Endodermal cell (in vitro differentiated cells): ENCODE measurements at places on chromosomes 12 and 14. TPM values are rescaled to one million over a fixed set of nuclear protein-coding genes. Genes with fewer than 3 reads are reported as not detected.
A peak's percentile ranks its signal among the peaks of the same experiment; 100 is the strongest.

DNA sequence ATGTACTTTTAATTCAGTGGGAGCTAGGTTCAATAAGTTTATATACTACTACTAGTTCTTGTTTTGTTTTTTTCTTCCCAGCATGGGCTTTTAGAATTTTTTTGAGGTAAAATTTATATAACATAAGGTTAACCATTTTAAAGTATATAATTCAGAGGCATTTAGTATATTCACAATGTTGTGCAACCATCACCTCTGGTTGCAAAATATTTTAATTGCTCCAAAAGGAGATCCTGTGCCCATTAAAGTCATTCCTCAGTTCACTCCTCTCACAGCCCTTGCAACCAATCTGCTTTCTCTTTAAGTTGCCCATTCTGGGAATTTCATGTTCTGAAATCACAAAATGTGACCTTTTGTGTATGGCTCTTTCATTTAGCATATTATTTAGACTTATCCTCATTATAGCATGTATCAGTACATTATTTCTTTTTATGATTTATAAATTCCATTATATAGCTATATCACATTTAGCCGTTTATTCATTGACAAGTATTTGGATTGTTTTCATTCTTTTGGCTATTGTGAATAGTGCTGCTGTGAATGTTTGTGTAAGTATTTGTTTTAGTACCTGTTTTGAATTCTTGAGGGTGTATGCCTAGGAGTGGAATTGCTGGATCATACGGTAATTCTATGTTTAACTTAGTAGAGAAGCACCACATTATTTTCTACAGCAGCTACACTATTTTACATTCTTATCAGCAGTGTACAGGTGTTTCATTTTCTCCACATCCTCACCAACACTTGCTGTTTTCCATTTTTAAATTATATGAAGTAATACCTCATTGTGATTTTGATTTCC is 59.1 kb downstream of the ARHGAP5 start:
- DNase-seq, result no peak

GRCh38 chr14:103725739-103726395 is 10.3 kb downstream of the ZFYVE21 start:
- DNase-seq, result no peak

Gene IGFBP6
- total RNA-seq, result 32.5 to 48.4 TPM (median 38.5 TPM) in 3 replicates

- peak; percentile 68 for DNase-seq
These were observed 10.3 kb upstream of the ERP27 start for GRCh38 chr12:14948672-14949071.

DNA sequence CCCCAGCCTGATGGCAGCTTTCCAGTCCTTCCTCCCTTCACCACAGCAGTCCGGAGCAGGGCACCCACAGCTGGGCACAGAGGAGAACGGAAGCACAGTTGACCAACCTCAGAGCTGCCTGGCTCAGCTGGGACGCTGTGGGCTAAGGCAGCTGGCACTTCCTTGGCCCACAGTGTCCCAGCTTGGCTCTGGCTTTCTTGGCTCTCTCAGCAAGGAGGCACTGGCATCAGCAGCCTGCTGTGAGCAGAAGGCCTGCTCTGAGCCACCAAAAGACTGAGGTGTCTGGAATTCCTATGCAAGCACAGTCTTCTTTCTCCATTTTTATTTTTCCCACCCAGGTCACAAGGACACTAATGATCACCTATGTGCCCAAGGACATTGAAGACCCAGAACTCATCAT is 32.6 kb downstream of the NGB start:
- no peak for DNase-seq

DNA sequence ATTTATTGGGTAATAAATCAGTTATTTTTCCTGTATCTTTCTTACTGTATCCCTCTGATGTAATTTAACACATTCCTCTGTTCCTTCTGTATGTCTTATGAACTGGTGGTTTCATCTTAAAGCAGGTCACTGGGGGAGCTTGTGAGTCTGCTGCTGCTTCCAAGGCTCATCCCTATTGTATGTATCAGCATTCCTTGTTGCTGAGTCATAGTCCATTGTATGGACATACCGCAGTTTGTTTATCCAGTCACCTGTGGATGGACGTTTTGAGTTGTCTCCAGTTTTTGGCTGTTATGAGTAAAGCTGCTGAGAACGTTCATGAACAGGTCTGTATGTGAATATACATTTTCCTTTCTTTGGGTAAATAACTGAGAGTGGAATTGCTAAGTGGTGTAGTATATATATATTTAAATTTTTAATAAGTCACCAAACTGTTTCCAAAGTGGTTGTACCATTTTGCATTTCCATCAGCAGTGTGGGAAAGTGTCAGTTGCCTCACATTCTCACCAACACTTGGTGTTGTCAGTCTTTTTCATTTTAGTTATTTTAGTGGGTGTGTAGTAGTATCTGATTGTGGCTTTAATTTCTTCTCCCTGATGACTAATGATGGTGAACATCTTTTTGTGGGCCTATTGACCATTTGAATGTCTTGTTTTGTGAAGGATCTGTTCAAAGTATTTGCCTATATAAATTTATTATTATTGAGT is 82.7 kb downstream of the BEGAIN start:
- DNase-seq, result no peak

DNA sequence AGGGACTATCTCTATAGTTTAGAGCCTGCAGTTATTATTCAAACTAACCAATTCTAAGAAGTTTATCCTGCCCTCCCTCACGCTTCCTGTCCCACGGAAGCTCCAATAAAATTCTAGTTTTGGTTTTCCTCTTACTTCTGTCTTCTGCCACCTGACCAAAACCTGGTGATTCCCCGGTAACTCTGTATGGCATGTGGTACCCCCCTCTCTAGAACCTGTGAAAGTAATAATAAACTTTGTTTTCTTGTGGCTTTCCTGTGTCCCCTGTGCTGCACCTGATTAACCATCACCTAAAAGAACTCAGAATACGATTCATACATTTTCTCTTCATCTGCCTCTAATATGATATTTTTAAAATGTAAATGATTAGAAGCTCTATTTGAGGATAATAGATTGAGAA is 379.8 kb downstream of the APAF1 start:
- no peak for DNase-seq

- no peak for DNase-seq
These were observed 2.9 kb upstream of the NYNRIN start for GRCh38 chr14:24395609-24396582.

- DNase-seq, result no peak
These were observed 108.3 kb upstream of the CPSF6 start for GRCh38 chr12:69131077-69131476.

DNA sequence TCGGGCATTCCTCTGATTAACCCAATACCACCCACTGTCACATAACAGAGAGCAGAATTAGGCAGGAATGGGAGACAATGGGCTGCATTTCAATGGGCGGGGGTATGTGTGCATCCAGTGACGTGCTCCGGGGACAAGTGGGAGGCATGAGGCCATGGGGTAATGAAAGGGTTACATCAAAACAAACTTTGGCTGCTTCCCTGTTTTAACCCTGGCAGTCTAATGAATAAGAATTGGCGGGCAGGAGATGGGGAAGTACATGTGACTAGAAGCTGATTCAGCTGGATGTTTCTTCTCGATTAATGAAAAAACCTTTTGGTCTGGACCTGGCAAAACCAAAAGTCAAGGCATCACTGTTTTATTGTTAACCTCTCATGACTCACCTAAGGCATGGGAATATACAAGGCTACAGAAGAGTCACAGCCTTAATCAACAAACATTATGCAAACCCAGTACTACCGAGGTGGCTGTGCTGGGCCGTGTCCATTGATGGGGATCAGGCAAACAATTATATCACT is 44.2 kb downstream of the SOCS2 start:
- DNase-seq, result peak; percentile 89

DNA sequence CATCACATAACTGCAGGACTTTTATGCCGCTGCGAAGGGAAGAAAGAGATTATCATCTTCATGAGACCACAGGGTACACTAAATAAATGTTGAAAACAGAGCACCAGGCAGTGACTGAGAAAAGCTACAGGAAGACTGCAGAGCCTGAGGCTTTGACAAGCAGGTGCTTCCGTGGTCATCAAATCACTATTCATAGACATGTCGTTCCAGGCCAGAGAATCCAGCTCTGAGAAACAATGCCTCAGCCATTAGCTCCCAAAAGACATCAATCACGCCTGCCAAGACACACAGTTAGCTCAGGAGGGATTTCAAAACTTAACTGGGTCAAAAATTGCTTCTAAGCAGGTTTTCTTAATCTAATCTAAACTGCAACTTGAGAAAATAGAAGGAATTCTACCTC is 47.2 kb upstream of the GARIN6 start:
- no peak for DNase-seq
